ENCODE measurements at places on chromosomes 12 and 14.

DNA sequence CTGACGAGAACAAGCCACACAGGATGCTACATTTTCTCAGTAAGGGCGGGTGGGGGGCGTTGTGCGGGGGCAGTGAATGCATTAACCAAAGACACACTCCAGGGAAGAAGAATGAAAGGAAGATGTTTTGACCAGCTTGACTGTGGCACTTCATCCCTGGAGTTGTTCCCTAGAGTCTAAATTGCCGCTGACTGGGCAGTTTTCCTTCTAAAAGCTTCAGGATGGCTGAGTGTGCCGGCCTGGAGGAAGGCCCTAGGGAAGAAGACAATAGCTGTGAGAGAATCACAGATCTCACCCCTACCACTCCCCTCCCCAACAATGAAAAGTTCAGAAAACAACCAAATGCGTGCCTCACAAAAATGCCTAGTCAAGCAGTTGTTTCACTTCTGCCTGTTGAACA, 67.2 kb downstream of the NKX2-1 start:
- DNase-seq, result no peak

- no peak for DNase-seq
Observed at GRCh38 chr12:104049903-104050356, at the start of gene GLT8D2. Gene GLT8D2 (minus strand): TSS chr12:104050187. CDS start chr12:104019648, 30,539 bp downstream.

- DNase-seq, result no peak
Observed at GRCh38 chr12:989751-990660, 1.0 kb upstream of the ERC1 start.

GRCh38 chr12:52496054-52496453, 3.0 kb upstream of the KRT6A start:
- DNase-seq, result no peak

- DNase-seq, result no peak
Observed at GRCh38 chr14:32134448-32135097, 57.5 kb downstream of the ARHGAP5 start.

DNA sequence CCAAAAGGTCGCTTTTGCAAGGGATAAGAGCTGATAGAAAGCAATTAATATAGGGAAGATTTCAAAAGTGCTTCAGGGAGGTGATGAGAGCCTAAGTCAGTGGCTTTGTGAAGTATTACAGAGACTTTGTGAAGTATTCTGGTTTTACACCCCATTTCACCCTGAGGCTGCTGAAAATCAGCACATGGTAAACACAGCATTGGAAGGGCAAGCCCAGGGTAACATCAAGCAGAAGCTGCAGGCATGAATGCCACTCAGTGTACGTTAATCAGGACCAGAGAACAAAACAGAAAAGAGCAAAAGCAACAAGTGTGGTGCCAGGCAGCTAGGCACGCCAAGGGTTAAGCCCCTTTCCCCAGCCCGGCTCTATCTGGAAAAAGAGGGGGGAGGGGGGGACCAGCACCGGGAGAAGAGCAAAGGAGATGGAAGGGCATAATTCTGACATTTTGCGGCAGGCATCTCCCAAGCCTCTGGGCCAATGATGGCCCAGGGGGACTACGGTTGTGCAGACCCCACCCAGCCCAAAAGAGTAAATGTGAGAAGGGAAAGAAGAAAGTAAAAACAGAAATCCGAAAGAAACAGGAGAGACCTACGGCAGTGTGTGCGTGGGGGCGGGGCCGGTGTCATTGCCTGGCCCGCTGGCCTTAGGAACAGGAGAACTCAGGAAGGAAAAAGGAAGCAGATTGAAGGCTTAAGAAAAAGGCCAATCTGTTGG, 58.9 kb downstream of the DHRS2 start:
- no peak for DNase-seq

DNA sequence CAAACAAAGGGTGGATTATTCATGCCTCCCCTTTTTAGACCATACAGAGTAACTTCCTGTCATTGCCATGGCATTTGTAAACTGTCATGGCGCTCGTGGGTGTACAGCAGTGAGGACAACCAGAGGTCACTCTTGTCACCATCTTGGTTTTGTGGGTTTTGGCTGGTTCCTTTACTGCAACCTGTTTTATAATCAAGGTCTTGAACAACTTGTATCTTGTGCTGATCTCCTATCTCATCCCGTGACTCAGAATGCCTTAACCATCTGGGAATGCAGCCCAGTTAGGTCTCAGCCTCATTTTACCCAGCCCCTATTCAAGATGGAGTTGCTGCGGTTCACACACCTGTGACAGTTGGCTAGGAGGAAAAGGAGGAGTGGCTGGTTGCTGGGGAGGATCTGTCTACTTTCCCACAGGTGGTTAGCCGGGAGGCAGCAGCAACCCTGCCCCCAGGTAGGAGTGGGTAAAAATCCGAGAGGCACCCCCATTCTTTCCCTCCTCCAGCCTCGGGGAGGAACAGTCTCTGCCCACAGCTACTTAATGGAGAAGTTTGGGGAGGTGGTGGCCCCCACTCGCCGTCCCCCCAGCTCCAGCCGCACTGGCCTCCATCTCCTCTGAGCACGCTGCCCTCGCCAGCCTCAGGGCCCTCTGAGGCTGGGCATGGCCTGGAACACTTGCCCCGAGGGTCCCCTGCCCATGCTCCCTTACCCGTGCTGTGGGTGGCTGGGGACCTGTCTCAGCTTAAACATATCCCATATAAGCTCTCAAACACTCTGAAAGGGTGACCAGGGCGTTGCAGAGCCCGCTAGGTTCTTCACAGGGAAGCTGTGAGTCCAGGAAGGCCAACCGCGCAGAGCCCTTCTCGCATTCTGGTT, 41.7 kb downstream of the SMIM41 start:
- DNase-seq, result no peak

DNA sequence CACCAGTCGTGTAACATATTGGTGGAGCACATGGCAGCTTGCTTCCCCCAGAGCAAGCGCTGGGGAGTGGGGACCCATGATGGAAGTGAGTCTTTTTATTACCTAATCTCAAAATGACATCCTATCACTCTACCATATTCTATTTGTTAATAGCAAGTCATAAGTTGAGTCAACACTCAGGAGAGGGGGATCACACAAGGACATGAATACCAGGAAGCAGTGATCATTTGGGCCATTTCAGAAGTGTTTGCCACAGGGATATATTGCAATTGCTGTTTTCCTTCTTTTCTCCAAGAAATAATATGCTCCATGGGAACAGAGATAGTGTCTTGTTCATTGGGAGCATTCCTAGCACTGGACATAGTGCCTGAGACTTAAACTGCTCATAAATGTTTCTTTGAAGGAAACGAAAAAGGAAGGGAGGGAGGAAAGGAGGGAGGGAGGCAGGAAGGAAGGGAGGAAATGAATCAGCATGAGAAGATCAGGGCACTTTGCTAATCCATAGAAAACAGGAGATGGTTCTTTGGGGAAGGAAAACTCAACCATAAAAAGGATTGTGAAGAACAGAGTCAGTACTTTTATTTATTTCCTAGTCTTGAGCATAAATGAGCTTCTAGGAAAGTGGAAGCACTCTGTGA, 39.2 kb upstream of the EEA1 start:
- no peak for DNase-seq

DNA sequence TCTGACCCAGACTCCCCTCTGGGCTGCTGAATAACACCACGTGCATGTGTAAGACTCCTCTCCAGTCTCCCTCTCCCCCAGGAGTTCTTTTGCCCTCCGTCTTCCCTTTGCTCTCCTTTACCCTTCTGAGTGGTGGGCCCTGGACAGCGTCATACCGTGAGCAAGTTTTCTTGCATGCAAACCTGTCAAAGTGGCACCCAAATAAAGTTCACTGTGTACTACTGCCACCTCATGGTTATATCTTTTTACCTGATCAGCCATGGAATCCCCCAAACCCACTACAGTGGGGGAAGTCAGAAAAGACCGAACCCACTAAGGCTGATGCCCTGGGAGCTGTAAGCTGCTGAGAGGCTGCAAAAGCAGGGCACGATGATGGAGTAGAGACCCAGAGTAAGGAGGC, 131.1 kb upstream of the VRK1 start:
- DNase-seq, result no peak

- no peak for DNase-seq
Observed at GRCh38 chr12:105347499-105347898, 17.0 kb downstream of the C12orf75 start.

DNA sequence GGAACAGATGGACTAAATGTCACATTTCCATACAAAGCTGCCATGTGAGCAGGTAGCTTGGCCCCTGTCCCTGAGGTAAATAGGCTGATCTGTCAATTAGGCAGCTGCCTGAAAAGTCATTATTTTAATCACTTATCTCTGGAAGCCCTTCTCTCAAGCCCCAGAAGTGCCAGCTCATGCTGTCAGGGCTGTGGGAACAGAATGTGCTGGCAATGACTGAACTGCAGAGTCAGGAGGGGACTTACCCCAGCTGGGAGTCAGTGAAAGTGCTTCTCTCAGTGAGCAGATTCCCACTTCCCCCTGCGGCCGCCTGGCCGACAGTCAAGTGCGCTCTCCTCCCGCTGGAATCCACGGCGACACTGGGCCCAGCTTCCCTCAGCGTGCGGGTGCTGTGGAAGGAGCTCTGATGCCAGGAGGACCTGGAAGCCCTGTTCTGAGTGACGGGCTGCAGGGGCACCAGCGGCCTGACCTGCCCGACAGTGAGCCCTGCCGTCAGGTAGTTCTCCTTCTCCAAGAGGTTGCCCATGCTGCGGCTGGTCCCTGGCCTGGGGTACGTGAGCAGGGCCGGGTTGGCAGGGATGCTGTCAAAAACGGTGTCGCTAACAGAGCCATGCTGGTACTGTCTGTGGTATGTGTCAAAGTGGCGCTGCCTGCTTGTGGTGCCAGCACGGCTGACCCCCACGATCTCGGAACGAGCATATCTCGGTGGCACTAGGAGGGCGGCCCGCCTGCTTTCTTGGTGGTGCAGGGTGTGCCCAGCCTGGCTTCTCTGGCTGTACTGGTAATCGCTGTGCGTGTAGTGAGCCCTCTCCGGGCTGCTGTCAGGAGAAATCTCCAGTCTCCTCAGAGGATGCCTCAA, 18.7 kb downstream of the PKP2 start:
- no peak for DNase-seq

DNA sequence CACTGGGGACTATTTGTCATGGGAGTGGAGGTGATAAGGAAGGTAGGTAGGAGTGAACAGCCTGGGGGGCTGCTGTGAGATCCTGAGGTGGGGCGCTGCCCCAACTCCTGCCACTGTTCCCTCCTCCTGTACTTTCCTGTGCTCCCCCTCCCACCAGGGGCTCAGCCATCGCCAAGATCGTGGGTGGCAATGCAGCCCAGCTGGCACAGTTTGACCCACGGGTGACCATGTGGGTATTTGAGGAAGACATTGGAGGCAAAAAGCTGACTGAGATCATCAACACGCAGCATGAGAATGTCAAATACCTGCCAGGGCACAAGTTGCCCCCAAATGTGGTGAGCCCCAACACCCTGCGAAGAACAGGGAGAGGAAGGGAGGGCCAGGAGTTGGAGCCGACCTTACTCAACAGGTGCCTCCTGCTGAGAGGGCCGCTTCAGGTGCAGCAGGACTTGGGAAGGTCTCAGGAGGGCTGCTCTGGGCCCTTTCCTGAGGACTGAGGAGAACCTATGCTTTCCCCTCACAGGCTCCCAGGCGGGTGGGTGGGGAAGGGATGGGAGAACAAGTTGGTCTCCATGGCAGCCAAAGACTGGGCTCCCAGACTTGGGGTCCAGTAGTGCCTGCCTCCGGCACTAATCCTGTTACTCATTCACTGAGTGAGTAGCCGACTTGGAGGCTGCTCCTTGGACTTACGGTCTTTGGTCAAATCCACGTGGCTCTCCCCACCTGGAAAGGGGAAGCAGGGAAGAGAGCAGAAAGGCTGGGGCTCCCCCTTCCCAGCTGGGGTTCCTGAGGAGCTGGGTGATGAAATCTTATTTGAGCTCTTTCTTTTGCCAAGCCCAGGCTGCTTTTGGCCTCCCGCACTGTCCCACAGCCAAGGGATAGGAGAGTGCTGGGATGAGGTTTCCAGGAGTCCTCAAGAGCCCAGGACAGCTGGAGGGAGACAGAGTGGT, 884 bp downstream of the GPD1 start:
- DNase-seq, result no peak

DNA sequence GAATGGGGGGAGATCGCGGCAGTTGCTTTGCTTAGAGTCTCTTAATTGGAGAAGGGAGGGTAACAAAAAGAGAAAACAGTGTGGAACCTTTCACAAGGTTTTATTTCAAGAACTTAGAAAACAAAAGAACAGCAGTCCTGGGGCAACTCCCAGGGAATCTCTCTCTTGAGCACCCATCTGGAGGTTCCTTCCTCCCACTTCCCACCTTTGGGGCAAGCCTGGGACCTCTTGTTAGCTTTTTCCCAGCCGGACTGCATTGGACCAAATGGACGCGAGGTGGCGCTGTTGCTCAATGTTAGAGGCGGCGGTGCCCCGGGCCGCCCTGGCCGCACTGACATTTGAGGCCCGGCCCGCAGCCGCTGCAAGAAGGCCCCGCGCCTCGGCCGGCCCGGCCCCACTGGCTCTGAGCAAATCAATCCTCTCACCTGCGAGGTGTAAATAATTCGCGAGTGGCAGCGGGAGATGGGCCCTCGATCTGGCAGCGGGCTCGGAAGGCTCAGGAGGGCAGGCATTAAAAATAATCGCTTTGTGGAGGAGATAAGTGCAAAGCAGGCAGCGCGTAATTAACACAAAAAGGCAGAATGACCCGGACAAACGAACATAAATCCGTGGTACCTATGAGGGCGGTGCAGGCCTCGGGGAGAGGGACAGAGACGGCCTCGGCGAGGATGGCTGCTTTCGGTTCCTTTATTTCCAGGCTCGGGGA, 2.8 kb upstream of the HOXC8 start:
- DNase-seq, result peak; percentile 42

- no peak for DNase-seq
Observed at GRCh38 chr12:29565727-29566126, 68.2 kb upstream of the OVCH1 start.

DNA sequence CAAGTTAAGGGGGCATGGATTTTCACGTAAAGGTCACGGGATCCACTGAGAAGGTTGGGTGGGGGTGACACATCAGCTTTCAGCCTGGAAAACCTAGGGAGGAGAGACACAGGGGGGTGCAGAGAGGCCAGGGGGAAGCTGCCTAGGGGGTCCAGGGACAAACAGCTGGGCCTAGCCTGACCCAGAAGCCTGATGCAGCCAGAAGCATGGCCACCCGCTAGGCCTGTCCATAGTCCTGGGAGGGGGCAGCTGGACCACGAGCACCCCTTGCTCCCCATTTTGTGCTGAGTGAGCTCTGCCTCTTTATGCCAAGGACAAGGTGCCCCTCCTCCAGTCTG, 322.7 kb upstream of the RTL1 start:
- no peak for DNase-seq

GRCh38 chr12:95146769-95147168, 70.5 kb downstream of the FGD6 start:
- no peak for DNase-seq
